Stimulated activated CD4-positive, alpha-beta T cell treated with anti-CD3 and anti-CD28 coated beads, TNF-alpha, amount 100 ng/mL, for 4 hours (primary cell): ENCODE measurements at places on chromosomes 16 and 17.
A peak's percentile ranks its signal among the peaks of the same experiment; 100 is the strongest.

DNA sequence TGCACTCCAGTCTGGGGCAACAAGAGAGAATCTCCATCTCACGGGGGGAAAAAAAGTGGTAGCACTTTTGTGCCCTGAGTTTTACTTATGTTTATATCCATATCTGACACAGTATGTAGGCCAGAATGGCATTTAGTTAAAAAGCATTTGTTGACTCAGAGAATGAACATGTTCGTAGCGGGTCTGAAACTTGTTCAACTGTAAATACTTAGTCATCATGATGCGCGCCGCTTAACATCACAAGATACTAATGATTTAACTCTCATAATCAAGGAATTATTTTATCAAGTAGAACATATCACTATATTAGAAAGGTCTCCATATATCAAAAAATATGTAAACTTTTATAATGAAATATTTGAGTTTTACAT lies 55.3 kb upstream of the ITGA2B start:
- DNase-seq = no peak

GRCh38 chr17:21004016-21004930 lies 38.5 kb downstream of the USP22 start:
- DNase-seq = no peak

- DNase-seq = no peak
Measured at GRCh38 chr17:73025041-73025560, 67.4 kb downstream of the SLC39A11 start.

DNA sequence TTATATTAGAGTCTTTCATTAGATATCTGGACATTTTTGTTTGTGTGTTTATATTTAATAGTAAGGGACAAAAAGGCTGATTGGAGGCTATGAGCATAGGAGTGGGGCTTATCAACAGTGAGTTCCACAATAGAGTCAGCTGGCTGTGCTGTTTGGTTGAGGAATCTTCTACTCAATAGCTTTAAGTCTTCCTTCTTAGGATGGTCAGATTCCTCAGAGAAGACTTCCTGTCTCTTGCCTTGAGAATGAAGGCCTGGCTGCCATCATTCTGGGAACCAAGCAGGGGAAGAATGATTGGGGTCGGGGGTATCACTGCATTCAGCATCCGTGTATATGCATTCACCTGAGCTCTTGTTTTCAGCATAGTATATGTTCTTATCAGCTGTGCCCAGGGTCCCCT lies 31.9 kb upstream of the ABCC11 start:
- no peak for DNase-seq

DNA sequence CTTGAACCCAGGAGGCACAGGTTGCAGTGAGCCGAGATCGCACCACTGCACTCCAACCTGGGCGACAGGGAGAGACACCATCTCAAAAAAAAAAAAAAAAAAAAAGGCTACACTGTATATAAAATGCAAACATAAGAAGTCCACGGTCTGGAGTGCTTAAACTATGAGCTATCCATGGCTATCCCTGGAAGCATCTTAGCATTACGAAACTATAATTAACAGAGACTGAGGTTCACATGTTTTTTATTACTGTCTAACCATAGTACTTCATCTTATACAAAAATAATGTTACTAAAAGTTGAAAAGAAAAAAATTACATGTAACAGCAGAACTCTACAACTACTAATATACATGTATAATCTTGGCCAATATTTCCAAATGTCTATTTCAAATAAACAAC lies 32.8 kb downstream of the HELZ start:
- no peak for DNase-seq

DNA sequence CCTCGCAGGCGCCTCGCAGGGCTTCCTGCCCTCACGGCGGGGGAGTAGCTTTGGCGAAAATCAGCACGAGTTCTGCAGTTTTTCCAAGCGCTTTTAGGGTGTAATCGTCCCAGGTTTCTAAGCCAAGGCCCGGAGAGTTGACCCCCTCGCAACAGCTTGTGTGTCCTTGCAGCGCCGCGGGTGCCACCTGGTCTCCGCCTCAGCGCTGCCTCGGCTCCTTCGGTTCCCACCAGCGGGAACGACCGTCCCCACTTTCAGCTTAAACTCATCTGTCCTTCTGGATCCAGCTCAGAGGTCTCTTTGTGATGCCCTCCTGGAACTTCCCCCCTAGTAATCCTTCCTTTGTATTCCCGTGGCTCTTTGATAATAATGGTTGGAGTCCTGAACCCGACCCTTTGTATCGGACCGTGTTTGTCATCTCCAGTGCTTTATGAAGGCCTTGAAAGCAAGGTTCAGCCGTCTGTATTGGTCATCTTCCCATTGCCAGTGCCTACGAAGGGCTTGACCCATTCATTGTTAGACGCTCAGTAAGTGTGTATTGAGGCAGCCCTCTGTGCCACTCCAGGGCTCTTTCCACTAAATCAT lies 858 bp upstream of the SMARCE1 start:
- no peak for DNase-seq

DNA sequence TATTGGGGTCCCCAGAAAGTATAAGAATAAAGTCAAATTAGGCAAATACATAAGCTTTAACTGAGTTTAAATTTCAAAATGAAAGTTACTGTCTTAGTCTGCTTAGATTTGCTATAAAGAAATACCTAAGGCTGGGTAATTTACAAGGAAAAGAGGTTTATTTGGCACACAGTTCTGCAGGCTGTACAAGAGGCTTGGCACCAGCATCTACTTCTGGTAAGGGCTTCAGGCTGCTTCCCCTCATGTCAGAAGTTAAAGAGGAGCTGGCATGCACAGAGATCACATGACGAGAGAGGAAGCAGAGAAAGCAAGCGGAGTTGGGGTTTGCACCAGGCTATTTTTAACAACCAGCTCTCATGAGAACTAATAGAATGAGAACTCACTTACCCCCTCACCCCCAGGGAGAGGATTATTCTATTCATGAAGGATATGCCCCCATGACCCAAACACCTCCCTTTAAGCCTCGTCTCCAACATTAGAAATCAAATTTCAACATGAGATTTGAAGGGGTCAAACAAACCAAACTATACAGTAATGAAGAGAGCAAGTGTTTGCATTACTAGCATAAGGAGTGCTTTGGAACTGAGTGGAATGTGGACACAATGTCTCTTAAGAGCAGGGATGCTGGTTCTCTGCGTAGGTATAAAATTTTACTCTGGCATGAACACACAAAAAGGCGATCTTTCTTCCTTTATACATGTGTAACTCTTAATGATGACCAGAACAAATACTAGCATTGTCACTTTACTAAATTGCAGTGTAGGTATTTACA lies 292.8 kb upstream of the PMFBP1 start:
- DNase-seq = no peak

DNA sequence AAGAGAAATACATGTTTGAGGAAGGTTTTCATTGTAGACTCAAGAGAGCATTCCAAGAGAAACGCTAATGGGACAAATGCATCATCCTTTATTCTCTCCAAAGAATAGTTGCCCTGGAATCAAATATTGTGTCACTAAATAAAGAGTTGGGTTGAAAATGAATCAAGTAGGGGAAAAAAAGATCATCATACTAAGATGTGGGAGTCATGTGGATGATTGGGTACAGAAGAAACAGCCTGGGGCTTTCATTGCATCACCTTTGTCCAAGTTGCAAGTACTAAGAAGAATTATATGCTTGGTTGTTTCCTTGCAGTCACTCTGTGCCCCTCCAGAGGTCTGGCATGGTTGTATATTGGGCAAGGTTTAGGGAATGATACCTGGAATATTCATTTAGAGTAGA lies 658.9 kb downstream of the TOX3 start:
- no peak for DNase-seq

- peak; percentile 94 for DNase-seq
Measured at GRCh38 chr17:5281814-5282641, at the start of gene RABEP1. RABEP1 (plus strand) TSS chr17:5282284; CDS start chr17:5282487, 203 bp downstream.

GRCh38 chr17:48909783-48910182 lies 1.6 kb downstream of the UBE2Z start:
- DNase-seq = no peak
